ENCODE measurements at places on chromosomes 1 and 21.

- DNase-seq, result no peak
Observed at GRCh38 chr1:25003457-25004190, 73.5 kb upstream of the RUNX3 start.

- no peak for DNase-seq
Observed at GRCh38 chr1:10208537-10208936, 1.8 kb upstream of the KIF1B start.

DNA sequence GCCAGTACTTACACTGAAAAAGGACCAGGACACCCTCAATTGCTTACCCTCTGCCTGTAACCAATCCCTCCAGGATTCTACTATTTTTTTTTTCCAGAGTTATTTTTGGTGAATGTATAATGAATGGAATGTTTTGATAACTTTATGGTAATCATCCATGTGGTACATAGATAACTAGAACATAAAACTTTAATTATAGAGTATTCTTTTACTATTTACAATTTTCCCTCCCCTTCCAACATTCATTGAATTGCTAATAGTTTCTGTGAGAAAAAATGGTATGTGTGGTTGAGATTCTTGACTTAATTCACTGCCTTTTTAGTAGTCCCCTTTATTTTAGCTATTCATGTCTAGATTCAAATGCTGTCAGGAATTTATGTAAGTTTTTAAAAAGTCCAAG is 164.6 kb downstream of the CYYR1 start:
- DNase-seq, result no peak

GRCh38 chr1:215824245-215824644 is 257.1 kb downstream of the KCTD3 start:
- DNase-seq, result no peak

DNA sequence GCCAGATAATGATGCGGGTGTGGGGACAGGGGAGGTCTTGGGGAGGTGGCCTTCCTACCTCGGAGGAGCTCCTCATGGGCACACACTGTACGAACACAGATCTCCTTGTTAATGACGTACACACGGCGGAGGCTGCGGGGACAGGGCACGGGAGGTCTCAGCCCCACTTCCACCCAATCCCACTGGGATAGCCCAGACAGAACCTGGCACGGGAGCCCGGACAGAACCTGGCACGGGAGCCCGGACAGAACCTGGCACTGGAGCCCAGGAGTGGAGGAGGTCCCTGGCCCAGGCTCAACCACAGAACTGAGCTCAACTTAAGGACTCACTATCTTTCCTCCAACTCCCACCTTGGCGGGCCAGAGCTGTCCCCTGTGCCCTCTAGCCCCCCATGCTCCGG is 5.2 kb downstream of the MFAP2 start:
- no peak for DNase-seq

DNA sequence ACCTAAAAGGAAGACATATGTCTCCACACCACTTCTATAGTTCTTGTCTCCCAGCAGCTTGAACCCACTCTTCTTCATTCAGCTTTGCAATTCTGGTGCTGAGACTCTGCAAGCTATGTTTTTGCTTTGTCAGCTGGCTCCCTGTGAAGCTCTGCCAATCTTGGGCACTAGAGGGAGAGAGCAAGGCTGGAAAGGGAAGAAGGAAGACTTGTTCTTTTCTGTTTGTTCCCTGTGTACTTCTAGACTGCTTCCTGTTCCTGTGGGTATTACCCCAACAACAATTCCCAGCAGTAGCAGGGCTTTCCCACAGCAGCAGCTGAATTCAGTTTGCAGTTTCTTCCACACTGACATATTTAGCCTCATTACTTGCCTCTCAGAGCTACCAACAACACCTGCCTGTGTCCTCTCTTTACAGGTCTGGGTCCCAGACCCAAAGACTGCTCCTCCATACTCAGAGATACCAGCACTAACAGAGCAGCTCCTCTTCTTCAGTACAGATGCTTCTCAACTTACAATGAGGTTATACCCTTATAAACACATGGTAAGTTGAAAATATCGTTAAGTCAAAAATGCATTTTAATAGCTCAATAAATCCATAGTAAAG is 275.2 kb upstream of the NEGR1 start:
- no peak for DNase-seq

- peak; percentile 70 for DNase-seq
Observed at GRCh38 chr1:89821322-89822108, 683 bp downstream of the LRRC8D start.

- no peak for DNase-seq
Observed at GRCh38 chr21:45080232-45080631, 5.9 kb downstream of the ADARB1 start.

Data from psoas muscle (tissue), 8 donors.